Suppressor macrophage (primary cell): ENCODE measurements at places on chromosomes 12 and 14.

GRCh38 chr14:81062816-81063215 is 107.4 kb downstream of the TSHR start:
- DNase-seq: peak; percentile 28

DNA sequence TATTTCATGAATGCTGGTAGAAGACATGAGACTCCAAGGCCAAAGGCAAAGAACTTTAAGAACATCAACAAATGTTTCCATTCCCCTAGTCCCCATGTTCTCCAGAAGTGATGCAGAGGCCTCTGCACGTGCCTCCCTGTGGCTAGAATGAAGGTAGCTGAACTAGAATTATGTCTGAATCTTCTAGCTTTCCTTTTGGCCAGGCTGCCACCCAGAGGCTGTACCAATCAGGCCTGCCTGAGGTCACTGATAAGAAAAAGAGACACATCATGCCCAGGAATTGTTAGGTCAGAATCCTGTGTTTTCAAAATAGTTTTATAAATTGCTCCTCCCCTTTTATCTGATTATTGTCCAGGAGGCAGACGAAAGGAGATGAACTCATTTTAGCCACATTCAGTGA is 188.0 kb upstream of the SLC16A7 start:
- DNase-seq: no peak

- no peak for DNase-seq
Measured at GRCh38 chr14:77148510-77149231, 7.1 kb upstream of the ZDHHC22 start.

GRCh38 chr12:20438299-20438779 is 70.0 kb downstream of the PDE3A start:
- DNase-seq: no peak

GRCh38 chr12:124994437-124994975 is 1.1 kb downstream of the BRI3BP start:
- peak; percentile 62 for DNase-seq

DNA sequence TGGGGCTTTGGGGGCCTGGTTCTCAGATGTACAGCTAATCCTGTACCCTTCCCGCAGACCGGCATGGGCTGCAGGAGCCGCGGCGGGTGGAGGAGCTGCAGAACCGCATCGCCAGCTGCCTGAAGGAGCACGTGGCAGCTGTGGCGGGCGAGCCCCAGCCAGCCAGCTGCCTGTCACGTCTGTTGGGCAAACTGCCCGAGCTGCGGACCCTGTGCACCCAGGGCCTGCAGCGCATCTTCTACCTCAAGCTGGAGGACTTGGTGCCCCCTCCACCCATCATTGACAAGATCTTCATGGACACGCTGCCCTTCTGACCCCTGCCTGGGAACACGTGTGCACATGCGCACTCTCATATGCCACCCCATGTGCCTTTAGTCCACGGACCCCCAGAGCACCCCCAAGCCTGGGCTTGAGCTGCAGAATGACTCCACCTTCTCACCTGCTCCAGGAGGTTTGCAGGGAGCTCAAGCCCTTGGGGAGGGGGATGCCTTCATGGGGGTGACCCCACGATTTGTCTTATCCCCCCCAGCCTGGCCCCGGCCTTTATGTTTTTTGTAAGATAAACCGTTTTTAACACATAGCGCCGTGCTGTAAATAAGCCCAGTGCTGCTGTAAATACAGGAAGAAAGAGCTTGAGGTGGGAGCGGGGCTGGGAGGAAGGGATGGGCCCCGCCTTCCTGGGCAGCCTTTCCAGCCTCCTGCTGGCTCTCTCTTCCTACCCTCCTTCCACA is 7.6 kb downstream of the NR4A1 start:
- DNase-seq: no peak

DNA sequence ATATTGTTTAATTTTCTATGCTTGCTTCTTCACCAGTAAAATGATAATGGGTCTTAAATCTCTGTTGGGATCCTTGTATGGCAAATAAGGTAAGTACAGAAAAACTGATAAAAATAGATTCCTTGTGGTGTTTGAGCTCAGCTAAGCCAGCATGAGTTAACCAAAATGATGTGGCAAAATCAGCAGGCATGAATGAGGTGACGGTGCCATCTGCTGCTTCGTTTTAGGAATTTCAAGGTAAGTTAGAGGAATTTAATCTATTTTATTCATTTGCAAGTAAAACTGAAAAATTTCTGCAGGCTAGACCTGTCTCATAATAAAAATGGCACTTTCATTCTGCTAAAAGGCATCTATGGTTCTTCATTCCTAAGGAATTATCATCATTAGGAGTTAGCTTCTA is 10.0 kb upstream of the CLEC7A start:
- DNase-seq: peak; percentile 86

DNA sequence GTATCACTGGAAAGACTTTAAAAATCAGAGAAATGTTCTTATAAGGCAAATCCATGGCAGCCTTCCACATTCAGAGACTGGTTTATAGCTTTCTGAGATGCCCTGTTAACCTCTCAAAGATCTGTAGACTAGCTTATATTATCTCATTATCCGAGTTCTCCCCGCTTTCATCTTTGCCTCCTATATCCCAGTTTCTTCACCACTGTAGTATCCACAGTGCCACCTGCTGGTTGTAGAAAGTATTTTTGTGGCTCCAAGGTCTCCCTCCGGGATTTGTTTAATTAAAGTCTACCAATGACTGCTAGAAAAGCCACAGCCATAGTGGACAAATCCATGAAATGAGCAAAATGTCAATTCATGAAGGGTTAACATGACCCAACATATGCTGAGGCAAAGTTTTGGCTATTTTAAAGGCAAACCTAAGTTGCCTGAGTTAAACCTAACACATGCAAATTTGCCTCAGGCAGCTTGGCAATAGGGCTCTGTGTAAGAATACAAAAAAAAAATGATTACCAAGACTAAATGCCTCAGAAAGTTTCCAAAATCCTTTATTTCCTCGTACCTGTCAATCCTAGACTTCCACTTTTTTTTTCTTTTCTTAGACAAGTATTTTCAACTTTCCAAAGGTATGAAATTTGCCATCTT is 218.8 kb upstream of the BMP4 start:
- DNase-seq: peak; percentile 77

DNA sequence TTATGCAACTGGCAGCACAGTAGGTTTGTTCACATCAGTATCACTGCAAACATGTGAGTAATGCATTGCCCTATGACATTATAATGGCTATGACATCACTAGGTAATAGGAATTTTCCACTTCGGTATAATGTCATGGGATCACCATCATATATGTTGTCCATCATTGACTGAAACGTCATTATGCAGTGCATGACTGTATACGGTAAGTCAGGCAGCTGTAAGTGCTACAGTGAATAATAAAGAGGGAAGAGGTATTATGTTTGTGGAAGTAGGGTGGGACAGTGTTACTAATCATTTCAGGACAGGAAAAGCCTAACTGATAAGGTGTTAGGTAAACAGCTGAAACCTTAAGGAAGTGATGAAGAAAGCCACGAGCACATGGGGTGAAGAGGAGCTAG is 68.1 kb downstream of the ANO4 start:
- DNase-seq: no peak

GRCh38 chr14:59125156-59125555 is 63.3 kb upstream of the DAAM1 start:
- DNase-seq: no peak

DNA sequence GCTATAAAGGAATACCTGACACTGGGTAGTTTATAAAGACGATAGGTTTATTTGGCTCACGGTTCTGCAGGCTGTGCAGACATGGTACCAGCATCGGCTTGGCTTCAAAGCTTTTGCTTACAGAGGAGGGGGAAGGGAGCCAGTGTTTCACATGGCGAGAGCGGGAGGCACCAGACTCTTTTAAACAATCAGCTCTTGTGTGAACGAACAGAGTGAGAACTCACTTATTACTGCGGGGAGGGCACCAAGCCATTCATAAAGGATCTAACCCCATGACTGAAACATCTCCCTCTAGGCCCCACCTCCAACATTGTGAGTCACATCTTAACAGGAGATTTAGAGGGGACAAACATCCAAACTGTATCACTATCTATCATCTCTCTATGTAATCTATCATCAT is 227.4 kb downstream of the TMEM132D start:
- no peak for DNase-seq

DNA sequence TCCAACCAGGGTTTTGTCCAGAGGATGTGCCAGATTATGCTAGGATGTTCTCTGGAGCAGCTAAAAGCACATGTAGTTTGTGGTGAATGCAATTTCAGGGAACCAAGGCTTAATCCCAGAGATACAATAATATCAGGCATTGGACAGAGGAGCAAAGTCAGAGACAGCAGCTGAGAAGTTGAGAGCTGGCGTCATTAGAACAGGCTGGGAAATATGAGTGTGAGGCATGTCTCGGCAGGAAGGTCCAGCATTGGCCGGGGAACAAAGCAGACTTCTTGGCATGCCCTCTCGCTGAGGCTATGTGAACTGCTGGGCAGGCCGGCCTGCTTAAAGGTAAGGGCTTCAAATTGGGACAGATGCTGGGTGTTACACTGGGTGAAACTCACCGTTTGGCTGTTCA is 125.4 kb downstream of the CAND1 start:
- no peak for DNase-seq

DNA sequence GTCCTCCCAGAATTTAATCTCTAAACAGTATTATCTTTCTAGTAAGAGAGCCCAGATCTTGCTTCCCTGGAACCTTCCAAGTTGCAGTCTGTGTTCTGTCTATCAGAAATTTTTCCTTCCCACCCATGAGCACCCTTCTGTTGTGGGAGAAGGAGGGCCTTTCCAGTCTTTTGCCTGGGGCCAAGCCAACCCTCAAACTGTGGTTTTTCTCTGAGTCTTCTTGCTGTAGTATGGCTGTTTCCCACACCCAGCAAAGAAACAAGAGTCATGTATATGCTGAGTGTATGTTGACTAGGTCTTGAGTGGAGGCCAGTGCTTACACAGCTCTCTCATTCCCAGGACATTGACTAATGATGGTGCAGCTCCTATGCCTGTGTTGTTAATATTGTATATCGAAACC is 104.5 kb downstream of the TGFB3 start:
- DNase-seq: no peak
